ENCODE measurements at places on chromosomes 13 and 19. TPM values are rescaled to one million over a fixed set of nuclear protein-coding genes. Genes with fewer than 3 reads are reported as not detected.

Gene CYTH2
- polyA plus RNA-seq = 21.0 TPM

Gene HSPBP1
- polyA plus RNA-seq = 76.0 TPM

Gene SIGLEC10
- polyA plus RNA-seq = 0.08 TPM

DNA sequence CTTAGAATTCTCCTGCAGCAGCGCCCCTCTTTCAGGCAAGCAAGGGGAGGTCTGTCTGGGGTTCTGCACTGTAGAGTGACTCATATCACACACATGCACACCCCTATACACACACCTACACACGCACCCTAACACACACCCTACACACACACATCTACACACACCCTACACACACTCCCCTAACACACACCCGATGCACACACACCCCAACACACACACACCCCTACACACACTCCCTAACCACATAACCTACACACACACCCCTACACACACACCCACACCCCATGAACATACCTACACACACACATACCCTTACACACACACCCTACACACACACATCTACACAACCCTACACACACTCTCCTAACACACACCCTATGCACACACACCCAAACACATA, 493.2 kb downstream of the IRS2 start:
- DNase-seq = no peak

DNA sequence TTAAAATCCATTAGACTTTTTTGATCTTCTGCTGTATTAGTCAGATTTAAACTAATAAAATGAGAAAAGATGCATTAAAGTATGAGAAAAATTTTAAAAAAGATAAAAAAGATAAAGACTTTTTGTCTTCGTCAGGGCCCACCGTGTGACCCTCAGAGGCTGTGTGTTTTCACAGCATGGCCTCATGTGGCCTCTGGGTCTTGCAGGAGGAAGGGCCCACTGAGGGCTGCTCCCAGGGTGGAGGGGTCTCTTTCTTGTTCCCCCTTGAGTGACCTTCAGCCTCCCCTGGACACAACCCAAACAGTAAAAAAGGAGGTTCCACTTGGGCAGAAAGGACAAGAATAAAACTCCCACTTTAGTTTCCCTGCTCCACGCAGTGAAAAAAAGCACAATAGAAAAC, 57.1 kb upstream of the RANBP3 start:
- DNase-seq = no peak

DNA sequence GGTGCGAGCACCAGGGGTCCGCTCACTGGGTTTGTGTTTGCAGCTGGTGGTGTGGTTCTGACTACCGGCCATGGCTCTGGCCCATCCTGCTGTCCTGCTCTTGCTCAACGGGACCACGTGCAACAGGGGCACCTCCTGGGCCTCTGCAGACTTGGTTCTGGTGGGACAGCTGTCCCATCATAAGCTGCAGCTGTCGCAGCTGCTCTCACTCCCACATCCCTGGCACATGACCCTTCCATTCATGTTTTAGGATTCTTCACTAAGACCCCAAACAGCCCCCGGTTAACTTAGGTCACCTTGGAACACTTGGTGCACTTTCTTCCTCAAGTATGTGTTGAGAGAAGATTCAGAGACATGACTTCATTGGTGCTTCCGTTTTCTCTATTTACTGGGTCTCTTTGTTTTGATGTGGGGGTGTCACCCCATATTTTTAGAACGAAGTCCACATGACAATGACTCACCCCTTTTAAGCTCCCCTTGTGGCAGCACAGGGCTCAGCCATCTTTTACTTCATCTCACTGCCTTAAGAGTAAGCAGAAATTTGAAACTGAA, 68.4 kb upstream of the ARHGEF7 start:
- DNase-seq = peak; percentile 59

DNA sequence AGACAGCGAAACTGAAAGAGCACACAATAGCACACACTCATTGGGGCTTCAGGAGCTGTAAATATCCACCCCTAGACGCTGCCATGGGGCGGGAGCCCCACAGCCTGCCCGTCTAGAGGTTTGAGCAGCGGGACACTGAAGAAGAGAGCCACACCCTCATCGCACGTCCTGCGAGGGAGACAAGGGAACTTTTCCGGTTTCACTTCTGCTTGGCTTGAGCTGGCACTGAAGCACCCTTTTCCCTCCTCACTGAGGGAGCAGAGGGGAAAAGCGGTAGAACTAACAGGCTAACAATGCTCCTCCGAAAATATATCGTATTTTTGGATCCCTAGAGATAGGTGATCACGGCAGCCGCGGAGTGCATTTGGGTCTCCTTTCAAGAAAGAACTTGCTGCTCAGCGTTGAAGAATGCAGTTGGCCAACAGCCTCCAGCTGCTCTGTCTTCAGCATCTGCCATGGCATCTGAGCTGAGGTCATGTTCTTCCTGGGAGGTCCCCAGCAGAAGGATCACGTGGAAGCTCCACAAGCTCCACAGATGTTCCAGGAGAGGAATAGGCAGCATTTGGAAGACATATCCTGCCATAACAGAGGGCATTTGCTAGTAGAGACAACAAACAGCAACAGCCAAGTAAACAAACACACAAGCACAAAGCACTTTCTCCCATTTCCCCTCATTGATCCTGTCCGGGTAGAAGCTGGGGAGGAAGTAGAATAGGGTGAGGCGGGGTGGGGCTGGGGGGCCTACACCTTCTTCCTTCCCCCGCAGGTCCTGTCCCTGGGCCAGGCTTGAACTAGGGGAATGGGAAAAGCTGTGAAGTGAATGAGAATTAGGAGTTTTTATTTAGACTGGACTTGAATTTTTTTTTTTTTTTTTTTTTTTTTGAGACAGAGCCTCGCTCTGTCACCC, 44.8 kb upstream of the ALOX5AP start:
- peak; percentile 60 for DNase-seq

- DNase-seq = no peak
Observed at GRCh38 chr13:48163061-48163460, 68.2 kb upstream of the MED4 start.

DNA sequence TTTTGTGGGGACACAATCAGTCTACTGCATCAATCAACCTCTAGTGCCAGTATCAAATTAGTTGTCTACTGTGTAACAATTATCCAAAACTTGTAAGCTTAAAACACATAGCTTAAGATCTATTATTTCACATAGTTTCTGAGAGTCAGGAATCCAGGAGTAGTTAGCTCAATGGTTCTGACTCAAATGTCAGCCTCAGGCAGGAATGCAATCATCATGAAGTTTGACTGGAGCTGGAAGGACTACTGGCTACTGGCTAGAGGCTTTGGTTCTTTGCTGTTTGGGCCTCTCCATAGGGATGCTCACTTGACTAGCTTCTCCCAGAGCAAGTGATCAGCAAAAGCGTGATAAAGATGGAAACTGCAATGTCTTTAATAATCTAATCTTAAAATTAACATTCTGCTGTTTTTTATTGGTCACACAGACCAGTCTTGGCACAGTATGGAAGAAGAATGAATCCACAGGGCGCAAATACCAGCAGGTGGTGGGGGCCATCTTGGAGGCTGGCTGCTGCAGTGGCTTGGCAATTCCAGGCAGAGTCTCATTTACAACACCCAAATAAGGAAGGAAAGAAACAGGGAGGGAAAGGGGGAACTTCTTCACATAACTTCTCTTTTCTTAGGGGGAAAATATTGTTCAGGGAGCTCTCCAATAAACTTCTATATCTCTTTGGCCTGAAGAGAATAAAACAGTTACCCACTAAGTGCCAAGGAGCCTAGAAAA, 15.7 kb downstream of the CAB39L start:
- peak; percentile 21 for DNase-seq

DNA sequence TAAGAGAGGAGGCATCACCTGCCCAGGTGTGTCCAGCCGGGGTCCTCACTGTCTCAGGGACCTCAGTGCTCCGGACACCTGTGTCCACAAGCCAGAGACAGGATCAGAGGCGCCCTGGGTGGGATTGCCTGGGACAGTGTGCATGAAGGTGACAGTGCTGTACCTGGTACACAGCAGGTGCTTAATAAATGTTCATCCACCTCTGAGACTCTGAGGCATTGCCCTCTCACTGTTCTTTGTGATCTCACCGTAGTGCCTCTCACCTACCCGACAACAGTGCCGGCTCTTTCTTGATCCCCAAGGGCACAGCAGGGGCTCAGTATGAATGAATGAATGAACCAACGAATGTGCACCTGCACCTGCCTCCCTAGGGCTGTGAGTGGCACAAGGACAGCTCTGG, 9.2 kb downstream of the RDH13 start:
- no peak for DNase-seq

- DNase-seq = no peak
Observed at GRCh38 chr19:54245936-54246335, 3.3 kb upstream of the LILRA6 start.

GRCh38 chr19:53947624-53948023, 15.1 kb upstream of the CACNG8 start:
- DNase-seq = no peak
